ENCODE measurements at places on chromosomes 5 and 9.
A peak's percentile ranks its signal among the peaks of the same experiment; 100 is the strongest.

DNA sequence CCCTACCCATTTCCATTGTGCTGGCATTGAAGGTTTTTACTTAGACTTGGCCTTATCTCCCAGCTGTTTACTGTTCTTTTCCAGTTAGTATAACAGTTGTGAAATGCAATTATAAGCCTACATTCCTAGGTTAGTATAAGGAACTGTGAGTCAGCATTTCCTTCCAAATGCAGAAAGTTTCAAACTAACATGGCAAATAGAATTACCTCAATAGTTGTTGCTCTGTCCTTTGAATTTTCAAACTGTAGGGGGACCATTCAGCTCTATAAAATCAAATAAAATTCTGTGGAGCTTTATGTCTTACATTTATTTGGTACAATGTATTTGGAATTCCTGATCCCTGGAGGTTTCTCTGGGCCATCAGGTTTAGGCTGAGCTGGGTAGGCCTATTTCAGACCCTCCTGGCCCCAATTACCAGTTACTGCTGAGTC, 47.2 kb downstream of the ARHGEF28 start:
- no peak for DNase-seq

DNA sequence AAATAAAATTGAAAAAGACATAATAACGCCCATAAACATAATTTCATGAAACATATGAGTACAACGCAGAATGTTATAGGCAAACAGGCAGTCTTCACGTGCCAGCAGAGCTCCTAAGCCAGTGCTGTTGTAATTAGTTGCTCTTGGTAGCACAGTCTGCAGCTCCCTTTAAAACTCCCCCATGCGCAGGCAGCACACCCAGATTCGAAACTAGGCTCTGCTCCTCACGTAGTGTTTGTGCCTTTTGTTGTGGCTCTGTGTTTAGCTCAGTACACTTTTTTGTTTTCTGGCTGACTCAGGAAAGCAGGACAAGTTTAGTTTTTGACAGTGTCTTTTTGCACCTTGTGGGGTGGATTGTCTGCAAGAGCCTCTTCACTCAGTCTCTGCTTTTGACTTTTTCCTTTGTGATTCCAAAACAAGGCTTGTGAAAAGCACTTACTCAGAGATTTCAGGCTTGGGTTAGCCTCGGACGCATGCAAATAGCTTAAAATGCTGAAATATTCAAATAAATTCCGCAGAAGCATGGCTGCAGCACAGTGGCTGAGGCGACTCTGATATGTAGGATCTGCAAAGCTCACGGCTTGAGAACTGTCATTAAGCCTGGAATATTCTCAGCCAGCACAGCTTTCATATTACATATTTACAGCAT, 113.6 kb downstream of the IRX1 start:
- peak; percentile 38 for DNase-seq

DNA sequence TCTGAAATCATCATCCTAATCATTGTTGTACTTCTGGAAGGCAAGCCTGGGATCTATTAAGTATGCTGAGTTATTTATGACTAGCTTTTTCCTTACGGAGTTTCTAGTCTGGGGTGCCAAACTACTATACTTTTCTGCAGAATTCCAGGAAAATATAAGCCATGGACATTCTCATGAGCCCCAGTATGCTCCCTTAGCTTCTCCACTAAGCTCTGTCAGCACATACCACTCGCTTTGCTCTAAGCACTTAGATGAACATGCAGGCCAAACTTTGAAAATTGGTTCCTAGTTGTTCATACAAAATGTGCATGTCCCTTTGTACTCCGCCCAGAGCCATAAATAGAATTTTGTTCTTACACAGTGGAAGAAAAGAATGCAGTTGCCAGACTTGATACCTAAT, 284.6 kb downstream of the ARRDC3 start:
- no peak for DNase-seq

GRCh38 chr9:109604131-109604530, 106.0 kb upstream of the PTPN3 start:
- no peak for DNase-seq

GRCh38 chr9:108417726-108418125, 438.1 kb downstream of the ACTL7B start:
- DNase-seq = no peak

Data from retina (tissue), 1 donor.